Stimulated activated CD4-positive, alpha-beta T cell treated with anti-CD3 and anti-CD28 coated beads, TNF-alpha, amount 100 ng/mL, for 24 hours (primary cell): ENCODE measurements at places on chromosomes 5 and 9.

DNA sequence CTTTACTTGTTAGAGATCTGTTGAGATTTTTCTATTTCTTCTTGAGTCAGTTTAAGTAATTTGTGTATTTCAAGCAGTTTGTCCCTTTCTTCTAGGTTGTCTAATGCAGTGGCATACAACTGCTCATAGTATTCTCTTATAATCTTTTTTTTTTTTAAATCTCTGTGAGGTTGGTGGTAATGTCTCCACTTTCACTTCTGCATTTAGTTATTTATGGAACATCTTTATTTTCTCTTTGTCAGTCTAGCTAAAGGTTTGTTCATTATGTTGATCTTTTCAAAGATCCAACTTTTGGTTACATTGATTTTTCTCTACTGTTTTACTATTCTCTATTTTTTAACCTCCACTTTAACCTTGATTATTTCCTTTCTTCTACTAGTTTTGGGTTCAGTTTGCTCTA is 13.8 kb downstream of the FOXE1 start:
- DNase-seq = no peak

DNA sequence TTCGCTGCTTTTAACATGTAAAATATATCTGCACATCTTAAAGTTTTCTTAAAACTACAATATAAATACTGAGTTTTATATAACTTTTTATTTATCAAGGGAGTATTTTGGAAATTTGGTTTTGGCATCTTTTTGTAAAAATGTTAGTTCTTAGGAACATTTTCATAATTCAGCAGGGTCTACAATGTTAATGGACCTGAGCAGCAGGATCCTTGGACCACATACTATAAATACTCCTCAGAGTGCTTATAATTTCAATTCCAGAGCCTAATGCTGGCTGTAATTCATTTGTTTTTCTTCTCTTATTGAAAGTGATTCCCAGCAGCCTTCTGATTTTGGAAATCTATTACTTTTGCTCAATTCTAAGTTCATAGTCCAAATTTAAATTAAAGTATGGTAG is 1216.2 kb downstream of the MAT2B start:
- DNase-seq = no peak

DNA sequence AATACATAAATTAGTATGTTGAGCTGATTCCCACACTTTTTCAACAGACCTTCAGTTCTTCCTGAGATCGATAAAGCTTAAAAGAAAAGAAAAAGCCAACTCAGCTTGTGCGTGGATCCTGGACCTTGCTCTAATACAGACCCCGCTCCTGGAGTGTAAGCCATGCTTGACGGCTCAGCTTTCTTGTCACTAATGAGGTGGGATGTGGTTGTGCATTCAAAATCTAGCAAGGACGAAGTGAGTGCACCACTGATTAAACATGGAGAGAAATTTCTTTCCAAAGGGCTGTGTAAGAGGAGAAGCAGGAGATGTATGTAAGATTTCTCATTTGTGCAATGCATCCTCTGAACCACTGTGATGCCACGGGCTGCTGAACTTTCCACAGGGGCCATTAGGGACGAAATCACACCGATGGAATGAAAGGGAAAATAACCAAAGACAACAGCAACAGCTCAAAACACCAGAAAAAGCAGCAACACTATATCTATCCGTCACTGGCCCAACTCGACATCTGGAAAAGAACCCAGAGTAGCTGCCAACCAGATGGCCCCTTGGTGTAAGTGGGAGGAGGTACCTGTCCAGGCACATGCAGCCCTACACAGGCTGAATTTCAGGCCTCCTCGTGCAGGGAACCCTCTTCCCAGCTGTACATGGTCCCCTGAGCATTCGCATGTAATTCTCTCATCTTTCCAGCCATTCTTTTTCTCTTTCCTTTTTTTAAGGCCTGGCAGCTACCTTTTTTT is 178.9 kb downstream of the SREK1 start:
- no peak for DNase-seq

GRCh38 chr5:179281694-179282093 is 63.6 kb downstream of the ADAMTS2 start:
- DNase-seq = no peak

DNA sequence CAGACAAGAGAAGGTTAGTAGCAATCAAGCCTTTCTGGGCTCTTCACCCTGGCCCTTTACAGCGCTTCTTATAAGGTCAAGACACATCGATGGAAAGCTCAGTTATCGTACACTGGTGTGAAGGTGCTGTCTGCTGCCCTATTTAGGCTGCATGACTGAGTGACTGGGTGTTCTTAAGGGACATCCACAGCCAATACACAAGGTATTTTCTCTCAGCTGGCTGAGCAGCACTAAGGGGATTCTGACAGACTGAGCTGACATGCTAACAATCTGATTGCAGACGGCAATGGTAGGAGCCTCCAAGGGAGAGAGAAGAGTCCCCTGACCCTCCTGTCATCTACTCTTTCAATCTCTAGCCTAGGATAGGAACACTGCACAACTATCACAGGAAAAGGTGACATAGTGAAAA is 577.9 kb downstream of the ISL1 start:
- no peak for DNase-seq

DNA sequence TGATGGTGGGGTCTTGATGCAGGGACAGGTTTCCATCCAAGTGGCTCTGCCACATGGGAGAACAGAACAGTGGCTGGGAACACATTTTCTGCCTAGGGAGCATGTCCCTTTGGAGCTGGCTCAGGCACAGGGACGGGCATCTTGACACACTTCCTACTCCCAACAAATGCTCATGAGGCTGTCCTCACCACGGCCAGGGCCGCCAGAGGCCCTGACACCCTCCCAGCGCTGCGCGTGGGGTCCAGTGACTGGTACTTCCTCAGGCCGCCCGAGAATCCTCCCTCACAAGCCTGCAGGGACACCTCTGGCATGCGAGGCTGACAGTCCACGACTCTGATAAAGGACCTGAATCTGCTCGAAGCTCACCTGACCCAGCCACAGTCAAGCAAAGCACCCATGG is 61.0 kb upstream of the SARDH start:
- DNase-seq = no peak

DNA sequence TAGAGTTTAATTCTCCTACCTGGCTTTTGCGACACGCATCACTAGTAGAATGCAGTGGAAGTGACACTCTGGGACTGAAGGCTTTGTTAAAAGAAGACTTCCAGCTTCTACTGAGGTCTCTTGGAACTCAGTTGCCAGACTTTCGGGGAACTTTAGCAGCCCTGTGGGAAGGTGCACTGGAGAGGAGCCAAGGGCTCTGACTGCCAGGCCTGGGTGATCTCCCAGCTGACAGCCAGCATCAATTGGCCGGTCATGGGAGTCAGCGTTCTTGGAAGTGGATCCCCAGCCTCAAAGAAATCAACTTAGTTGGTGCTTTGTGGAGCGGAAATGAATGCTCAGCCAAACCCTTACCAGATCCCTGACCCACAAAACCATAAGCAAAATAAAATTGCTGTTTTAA is 87.1 kb downstream of the OSTF1 start:
- DNase-seq = no peak

GRCh38 chr5:94802450-94802849 is 184.0 kb downstream of the SLF1 start:
- no peak for DNase-seq

GRCh38 chr5:135835766-135836165 is 1.3 kb downstream of the SLC25A48 start:
- DNase-seq = no peak

GRCh38 chr9:99601571-99602111 is 220.0 kb upstream of the NR4A3 start:
- no peak for DNase-seq

- DNase-seq = no peak
Measured at GRCh38 chr5:32277798-32278197, 34.9 kb downstream of the MTMR12 start.

DNA sequence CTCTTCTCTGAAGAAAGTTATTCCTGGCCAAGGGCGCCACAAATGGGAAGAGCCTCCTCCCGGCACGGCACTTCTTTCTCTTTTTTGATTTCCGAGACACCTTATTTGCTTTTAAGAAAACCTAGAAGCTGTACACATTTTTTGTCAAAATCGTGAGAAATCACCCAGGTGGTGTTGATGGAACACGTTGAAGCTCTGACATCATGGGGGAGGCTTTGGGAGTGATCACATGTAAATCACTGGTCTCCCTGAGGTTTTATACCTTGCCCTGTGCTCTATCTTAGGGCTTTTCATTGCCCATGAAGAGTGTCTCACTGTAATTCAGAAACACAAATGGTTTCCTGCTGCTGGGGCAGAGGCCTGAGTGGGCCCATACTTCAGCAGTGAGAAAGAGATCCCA is 27.4 kb downstream of the SLC36A1 start:
- DNase-seq = no peak

GRCh38 chr5:132778856-132779255 is 1.8 kb upstream of the SEPTIN8 start:
- no peak for DNase-seq

GRCh38 chr9:18891946-18892670 is 140.9 kb downstream of the SAXO1 start:
- DNase-seq = no peak

DNA sequence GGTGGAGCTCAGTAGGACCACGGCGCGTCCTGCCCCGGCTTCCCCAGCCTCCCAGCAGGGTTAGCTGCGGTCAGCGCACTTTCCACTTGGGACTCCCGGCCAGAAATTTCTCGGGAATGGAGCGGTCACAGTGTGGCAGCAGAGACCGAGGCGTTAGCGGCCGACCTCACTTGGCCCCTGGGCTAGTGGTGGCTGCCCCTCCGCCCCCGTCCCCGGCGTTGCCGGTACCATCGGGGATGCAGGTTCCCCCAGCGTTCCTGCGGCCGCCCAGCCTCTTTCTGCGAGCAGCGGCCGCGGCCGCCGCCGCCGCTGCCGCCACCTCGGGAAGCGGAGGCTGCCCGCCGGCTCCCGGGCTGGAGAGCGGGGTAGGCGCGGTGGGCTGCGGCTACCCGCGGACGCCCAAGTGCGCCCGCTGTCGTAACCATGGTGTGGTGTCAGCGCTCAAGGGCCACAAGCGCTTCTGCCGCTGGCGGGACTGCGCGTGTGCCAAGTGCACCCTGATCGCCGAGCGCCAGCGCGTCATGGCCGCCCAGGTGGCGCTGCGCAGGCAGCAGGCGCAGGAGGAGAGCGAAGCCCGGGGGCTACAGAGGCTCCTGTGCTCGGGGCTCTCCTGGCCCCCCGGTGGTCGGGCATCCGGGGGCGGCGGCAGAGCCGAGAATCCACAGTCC is 460 bp downstream of the DMRTA1 start:
- no peak for DNase-seq

DNA sequence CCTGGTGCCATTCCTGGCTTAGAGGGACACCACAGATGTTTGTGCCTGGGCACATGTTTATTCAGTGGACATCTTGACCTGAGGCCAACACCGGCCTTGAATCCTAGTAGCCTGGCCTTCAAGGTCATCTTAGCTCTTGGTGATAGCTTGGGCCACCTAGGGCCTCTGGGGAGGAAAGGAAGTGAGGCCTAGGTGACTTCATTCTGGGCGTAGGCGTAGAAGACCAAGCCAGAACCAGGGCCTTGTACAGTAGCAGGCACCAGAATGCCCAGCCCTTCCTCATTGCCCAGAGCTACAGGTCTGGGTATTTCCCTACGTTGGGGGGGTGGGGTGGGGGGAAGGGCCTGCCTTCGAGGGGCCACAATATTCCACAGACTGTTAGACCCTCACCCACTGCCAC is 33.8 kb downstream of the WNK2 start:
- no peak for DNase-seq

- DNase-seq = no peak
Measured at GRCh38 chr5:139393497-139394122, 1.3 kb downstream of the PROB1 start.

DNA sequence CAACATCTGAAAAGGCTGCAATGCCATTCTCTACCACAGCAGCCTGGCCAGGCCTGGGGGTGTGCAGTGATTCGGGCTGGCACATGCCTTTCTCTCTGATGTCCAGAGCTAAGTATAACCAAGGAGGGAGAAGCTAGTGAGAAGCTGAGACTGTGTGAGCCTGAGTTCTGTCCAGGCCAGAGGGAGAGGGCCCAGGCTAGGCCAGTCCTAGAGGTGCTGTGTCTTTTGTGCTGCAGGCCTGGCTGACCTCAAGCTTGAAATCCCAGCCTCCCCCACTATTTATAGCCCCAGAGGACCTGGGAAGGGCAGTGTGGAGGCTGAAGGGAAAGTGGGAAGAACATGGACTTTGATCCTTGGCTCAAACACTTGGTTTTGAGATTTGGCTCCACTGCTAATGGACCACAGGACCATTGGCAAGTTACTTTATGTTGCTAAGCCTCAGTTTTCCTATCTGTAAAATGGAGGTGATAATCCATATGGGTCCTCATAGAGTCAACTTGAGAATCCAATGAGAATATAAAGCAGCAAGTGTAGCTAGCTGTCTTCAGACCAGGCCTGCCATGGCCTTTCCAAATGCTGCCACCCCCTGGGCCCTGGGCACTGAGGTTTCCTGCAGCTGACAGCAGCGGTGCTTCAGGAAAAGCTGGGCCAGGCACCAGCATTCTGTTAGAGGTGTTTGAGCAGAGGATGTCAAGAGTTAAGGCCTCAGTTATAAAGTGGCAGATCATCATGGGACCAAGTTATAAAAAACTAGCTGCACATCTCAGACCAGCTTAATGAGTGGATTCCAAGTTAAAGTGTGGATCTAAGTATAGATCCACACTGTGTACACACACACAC is 21.1 kb downstream of the BNIP1 start:
- DNase-seq = no peak

- no peak for DNase-seq
Measured at GRCh38 chr9:784202-784601, 57.3 kb upstream of the DMRT1 start.

GRCh38 chr5:159825551-159826051 is 90.7 kb upstream of the ADRA1B start:
- DNase-seq = no peak

- no peak for DNase-seq
Measured at GRCh38 chr9:95091601-95092261, 225.8 kb downstream of the FANCC start.

DNA sequence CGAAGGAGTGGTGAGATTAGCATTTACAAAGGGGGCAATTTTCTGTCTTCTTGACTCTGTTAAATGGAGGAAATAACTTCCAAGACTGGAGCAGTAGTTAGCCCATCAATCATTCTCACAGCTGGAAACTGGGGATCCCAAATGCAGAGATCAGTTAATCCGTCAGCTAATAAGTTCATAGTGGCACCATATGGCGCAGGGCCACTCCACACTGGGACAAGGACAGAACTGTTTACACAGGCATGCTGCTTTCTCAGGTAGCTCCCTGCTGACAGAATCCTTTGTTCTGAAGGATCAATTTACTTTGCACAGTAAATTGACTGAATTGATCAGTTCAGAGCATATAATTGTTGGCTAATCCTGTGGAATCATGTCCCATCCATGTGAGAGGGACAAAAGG is 395.7 kb downstream of the TMEM161B start:
- no peak for DNase-seq

DNA sequence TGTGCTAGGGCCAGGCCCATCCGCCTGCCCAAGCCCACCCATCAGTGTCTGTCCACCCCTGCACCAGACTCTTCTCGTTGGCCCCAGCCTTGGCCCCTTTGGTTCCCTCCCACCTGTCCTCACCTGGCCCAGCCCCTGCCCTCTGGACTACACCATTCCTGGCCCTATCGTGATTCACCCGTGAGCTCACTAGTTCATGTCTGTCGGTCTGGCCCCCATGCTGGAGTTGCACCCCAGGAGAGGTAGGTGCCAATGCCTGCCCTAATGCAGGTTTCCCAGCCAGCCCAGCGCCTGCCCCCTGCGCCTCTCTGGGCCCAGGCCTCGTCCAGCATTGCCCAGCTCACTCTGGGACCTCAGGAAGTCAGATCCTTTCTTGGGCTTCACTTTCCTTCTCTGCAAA is 115.4 kb upstream of the LMX1B start:
- DNase-seq = no peak

GRCh38 chr9:84383178-84383577 is 42.6 kb upstream of the SLC28A3 start:
- no peak for DNase-seq
